ENCODE measurements at places on chromosomes 5 and 9.

DNA sequence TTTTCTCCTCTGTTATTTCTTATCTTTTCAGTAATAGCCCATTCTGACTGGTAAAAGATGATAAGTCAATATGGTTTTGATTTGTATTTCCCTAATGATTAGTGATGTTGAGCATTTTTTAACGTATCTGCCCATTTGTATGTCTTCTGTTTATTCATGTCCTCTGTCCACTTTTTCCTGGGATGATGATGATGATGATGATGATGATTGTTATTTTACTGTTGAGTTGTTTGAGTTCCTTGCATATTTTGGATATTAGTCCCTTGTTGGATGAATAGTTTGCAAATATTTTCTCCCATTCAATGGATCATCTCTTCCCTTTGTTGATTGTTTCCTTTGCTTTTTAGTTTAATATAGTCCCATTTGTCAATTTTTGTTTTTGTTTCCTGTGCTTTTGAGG, 27.0 kb downstream of the UTP15 start:
- DNase-seq, result no peak

- DNase-seq, result no peak
These were observed at the start of gene PCDHGB1 for GRCh38 chr5:141349917-141350619. PCDHGB1 (plus strand) TSS chr5:141350099; CDS start chr5:141350261, 162 bp downstream.

DNA sequence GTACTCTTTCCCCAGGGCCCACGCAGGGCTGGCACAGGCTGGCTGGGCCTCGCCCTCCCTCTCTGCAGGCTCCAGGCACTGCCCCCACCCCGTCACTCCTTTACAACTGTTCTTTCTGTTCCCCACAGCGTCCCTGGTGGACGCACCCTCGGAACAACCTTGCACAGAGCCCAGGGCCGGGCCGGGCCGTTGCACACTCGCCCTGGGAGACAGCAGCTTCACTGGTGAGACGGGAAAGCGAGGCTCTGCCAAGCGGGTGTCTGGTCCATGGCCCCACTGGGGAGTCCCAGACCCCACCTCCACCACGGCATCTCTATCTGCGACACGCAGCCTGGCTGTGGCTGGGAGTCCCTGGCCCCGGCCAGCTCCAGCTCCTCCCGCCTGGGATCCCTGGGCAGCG, 18.4 kb upstream of the QSOX2 start:
- no peak for DNase-seq

GRCh38 chr9:87109231-87109631, 161.9 kb upstream of the GAS1 start:
- no peak for DNase-seq

DNA sequence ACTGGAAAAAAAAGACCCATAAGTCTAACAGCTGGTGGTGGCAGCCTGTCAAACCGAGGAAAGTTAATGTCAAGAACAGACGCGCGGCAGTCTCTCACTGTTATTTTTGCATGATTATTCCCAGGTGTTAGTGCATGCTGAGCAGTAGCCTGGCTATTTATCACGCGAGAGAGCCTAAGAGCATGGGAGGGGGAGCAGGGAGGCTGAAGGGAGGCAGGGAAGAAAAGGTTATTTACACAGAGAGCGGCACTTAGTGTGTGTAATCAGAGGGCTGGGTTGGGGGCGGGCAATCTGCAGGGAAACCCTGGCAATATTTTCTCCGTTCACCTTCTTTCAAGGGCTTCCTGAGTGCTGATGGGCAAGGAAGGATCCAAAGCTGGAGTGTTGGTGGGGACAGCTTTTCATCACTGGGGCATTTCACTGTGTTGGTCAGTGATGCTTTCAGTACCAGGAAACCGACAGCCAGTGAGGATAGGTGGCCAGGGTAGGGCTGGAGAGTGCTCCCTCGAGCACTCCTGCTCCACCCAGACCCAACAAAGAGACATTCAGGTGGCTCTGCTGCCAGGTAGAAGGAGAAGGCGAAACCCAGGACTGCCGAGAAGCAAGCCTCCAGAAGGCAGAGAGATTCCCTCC, 39.6 kb downstream of the ZNF608 start:
- peak; percentile 91 for DNase-seq

DNA sequence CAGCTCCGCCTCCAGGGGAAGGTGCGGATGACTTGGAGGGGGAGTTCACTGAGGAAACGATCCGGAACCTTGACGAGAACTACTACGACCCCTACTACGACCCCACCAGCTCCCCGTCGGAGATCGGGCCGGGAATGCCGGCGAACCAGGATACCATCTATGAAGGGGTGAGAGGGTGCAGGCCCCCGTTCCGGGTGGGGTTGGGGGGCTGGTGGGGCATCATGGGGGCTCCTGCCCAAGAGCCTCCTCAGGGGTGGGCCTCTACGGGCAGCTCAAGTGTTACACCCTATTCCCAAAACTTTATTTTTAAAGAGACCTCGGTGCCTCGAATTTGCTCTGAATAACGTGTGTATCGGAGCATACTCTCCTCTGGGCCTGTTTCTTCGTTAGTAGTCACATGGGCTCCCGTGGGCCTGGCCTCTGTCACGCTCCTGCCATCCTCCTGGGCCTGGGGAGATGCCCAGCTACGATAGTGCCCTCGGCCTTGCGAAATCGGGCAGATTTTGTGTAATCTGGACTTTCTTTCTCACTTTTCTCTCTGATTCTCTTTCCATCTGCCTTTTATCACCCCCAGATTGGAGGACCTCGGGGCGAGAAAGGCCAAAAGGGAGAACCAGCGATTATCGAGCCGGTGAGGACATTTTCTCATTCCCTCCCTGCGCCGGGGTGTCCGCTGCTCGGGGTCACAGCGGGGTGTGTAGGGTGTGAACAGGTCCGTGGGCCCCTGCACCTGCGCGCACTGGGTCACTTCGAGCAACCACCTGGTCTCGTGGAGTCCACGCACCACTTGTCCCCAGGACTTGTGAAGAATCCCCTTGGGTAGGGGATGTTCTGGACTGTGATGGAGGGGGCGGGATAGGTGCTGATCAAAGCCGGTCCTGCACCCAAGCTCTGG, 90.1 kb downstream of the COL5A1 start:
- DNase-seq, result no peak

- DNase-seq, result no peak
These were observed 26.8 kb downstream of the SMAD5 start for GRCh38 chr5:136159457-136159856.

DNA sequence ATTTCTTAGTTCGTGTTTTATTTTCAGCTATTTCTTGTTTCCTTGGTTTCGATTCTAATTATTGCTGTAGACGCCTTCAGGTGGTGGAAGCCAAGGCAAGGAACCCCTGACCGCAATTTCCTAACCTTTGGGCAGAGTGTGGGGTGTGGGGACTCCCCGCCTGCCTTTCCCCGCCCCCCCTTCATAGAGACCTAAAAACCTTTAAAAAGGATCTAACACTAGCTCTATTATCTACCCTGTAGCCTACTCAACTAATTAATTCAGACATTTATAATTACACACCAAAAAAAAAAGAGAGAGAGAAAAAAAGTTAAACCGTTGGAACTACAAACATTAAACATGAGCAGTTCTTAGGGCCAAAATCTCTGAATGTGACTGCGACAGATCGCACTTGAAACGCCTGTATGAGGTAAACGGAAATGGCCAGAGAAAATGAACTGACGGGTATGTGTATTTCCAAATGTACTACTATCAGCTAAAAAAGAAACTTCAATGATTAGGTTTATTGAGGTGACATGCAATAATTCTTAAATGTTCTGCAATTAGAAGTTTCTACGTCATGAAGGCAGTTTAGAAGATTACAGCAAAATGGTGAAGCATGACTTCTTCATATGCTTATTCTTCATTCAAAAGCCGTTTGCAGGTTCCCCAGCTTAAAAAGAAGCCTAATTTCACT, 19.0 kb upstream of the FER start:
- DNase-seq, result no peak

DNA sequence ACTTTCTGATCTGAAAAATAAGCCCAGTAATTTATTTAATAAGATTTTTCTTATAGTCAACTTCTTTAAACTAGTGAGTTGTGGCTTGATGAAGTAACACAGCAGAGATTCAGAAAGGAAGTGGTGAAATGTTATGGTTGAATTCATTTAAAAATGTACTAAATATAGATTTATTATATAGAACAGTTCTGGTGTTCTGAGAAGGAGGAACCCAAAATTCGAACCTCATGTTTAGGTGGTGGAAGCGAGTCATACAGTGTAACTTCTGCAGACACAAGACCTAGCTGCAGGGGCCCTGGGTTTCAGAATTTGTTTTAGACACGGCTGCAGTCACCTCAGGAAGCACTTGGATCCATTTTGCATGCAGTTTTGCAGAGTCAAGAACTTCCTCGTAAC, 188.2 kb downstream of the TRIO start:
- no peak for DNase-seq

- DNase-seq, result no peak
These were observed 165.1 kb upstream of the PRR16 start for GRCh38 chr5:120298981-120299380.

GRCh38 chr9:75083188-75083970, 4.6 kb downstream of the NMRK1 start:
- no peak for DNase-seq

GRCh38 chr9:36006549-36007315, 30.0 kb upstream of the RECK start:
- DNase-seq, result no peak

DNA sequence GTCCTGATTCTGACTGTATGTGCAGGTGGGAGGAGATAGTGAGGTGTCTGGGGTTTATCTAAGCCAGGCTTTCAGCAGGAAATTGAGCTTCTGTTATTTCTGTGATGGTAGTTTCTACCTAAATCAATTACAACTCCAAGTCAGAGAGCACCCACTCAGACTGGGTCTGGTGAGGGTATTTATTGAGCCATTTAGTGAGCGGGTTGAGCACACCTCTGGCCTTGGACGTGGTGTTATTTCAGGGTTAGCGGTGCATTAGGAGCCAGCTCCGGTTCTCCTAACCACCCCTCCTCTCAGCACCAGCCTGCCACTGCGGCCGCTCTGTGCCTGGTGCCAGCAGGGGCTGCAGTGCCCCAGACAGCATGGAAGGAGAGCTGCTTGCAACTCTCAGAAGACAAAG, 238.9 kb downstream of the CACNA1B start:
- DNase-seq, result no peak

DNA sequence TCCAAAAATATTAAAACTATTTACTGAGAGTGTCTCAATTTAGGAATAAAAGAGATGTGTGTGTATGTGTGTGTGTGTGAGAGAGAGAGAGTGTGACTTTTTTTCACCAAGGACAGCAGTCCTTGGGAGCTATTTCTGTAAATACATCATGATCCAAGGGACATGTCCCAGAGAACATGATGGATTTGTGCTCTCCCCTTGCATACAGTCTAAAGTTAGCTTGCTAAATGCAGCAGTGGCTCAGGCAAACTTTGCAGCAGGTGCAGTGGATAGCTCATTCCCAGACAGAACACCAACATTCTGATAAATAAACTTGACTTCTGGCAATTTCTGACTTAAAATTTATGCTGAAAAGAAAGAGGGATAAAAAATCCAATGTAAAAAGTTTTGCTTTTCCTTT, 55.4 kb upstream of the SGCD start:
- DNase-seq, result no peak

- no peak for DNase-seq
These were observed 110.1 kb downstream of the TMEM167A start for GRCh38 chr5:82967072-82967471.

DNA sequence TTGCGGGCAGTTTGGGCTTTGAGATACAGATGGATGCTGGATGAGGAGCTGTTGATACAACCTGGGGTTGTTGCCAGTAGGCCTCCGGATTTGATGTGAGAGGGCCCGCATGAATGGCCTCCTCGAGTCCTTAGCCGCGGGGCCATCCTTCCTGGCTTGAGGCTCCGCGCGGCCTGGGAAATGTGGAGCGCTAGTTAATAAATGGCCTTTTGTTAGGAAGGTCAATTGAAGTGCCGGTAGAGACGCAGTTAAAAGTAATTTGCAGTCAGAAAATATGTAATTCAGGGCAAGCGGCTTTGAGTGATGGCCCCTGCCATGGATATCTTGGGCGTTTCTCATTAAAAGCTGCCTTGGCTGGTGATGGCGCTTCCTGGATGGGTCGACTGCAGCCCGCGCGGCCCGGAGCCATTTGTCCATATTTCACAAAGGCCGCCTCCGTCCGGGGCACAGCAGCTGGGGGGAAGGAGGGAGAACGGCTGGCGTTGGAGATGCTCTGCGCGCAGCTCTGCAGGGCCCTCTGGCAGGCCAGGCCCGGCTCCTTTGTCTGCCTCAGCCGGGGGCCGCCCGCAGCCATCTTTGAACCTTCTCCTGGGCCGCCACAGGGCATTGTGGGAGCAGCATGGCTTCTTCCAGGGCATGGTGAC, 11.2 kb downstream of the MVB12B start:
- DNase-seq, result no peak

DNA sequence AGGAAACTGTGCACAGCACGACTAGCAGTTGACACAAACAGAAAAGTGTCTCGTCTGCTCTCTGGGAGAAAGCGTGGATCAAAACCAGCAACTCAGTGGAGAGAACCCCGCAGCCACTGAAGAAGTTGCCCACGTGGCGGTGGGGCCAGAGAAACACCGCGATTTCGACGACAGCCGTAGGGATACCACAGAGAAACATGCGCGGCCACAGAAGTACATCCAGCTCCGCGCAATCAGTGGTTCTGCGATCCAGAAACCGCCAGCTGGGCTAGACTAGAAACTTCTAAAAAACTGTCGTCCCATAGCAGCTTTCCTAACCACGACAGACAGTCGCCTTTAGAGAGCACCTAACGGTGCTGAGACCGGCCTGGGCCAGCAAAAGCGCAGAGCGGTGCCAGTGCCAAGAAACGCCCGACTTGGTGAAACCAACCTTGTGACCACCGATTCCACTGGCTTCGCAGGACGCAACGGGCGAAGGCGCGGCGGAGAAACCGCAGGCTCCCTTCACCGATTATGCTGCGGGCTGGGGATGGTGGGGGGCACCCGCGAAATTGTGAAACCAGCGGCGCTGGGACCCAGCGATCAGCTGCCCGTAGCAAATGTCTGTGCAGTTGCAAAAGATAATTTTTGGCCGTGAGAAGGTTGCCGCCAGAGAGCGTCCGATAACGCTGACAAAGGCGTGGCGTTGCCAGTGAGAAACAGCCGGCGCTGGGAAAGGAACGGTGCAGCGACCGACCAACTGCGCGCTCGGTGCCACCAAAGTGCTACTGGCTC, 2.7 kb upstream of the ANXA2R start:
- peak; percentile 41 for DNase-seq

- DNase-seq, result no peak
These were observed 409.6 kb downstream of the GADD45G start for GRCh38 chr9:90014421-90014820.

- DNase-seq, result no peak
These were observed 62.7 kb upstream of the ZNF354A start for GRCh38 chr5:178793151-178793550.

- peak; percentile 22 for DNase-seq
These were observed 21.7 kb upstream of the NSD1 start for GRCh38 chr5:177111720-177112394.

All from skin of body (tissue), 3 donors.